ENCODE measurements at places on chromosomes 2 and 18.
A peak's percentile ranks its signal among the peaks of the same experiment; 100 is the strongest.

DNA sequence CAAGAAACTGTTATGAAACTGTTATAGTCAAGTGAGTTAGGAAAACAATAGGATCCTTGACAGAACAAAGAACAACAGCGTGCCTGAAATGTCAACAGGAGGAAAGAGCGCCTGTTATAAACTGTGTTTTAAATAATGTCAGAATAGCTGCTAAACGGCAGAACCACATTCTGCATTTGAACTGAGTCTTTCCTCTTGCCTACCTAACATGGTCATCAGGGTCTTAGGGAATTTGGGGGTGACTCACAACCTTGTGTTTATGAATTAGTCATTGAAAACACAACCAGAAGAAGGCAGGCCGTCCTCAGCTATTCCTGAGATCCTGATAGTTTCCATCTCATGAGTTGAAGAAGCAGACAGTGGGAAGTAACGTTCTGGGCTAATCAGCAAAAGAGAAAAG, 222.0 kb upstream of the FN1 start:
- DNase-seq: peak; percentile 97

DNA sequence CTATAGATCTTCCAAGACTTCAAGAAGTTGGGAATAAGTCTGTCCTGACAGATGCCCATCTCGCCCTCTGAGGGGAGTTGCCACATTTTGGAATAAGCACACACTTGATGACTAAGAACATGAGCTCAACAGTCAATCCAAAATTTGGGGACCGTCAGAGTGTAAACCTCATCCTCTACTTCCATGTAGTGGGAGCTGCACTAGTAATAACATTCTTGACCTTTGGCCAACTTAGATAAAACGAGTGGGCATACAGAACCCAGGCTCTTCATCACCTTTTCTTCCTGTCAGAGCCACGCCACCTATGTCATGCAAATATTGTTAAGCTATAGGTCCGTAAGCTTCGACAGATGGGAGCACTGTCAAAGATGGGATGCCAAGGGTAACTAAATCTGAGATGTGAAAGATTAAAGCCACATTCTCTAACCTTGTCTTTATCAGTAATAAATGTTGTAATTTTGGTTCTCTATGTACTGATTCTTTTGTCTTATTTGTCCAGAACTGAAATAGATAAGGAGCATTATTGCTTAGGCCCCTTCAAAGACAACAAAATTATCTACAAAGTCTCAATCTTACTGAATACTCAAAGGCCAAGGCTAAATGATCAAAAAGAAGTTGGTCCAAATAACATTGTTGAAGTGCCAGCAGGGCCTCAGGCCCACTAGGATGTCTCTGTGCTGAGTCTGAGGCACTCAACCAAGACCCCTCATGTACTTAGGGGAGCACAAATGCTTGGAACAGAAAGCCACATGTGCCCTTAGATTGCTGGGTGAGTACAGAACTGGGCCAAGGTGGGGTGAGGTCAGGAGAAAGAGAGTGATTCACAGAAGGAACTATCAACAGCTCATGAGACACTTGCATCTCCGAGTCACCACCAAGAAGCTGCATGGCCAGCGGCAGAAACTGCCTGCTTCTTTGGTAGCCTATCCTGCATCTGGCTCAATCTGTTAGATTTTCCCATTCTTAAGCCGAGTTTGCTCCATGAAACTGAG, 15.0 kb downstream of the CDH2 start:
- peak; percentile 43 for DNase-seq

- DNase-seq: no peak
These were observed 261.6 kb upstream of the RASGRP3 start for GRCh38 chr2:33214857-33215256.

- DNase-seq: no peak
These were observed 149.0 kb upstream of the KCTD1 start for GRCh38 chr18:26697186-26697884.

DNA sequence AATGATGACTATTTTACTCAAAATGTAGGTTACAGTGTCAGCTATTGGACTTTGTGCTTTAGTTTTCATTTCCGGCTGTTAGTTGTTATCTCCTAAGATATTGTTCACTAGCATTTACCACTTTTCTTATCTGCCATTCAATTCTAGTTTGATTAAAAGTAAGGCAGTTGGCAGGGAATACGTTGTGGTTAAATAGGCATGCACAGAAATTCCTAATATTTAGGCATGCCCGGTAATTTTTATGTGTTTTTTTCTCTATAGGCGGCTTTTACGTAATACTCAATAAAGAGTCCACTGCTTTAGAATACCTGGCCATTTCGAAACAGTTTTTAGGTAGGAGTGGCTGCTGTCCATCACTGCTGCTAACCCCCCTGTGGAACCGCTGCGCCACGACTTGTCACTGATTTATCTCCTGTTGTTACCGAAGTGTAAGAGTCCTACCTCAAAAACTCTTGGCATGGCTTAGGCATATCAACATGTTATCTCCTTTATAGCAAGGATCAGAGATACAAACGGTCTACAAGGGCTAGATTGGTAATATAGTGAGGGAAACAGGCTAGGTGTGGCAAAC, 39.5 kb downstream of the BABAM2 start:
- DNase-seq: no peak

- DNase-seq: no peak
These were observed 129.4 kb downstream of the TFCP2L1 start for GRCh38 chr2:121155502-121156056.
